ENCODE measurements at places on chromosomes 13 and 19. TPM values are rescaled to one million over a fixed set of nuclear protein-coding genes. Genes with fewer than 3 reads are reported as not detected.
A peak's percentile ranks its signal among the peaks of the same experiment; 100 is the strongest.

Gene ZNF677
- 8.3 TPM for total RNA-seq

Gene OSCAR
- 0.68 TPM for total RNA-seq

Gene TNNI3
- not detected for total RNA-seq

Gene CEACAM4
- total RNA-seq: not detected

DNA sequence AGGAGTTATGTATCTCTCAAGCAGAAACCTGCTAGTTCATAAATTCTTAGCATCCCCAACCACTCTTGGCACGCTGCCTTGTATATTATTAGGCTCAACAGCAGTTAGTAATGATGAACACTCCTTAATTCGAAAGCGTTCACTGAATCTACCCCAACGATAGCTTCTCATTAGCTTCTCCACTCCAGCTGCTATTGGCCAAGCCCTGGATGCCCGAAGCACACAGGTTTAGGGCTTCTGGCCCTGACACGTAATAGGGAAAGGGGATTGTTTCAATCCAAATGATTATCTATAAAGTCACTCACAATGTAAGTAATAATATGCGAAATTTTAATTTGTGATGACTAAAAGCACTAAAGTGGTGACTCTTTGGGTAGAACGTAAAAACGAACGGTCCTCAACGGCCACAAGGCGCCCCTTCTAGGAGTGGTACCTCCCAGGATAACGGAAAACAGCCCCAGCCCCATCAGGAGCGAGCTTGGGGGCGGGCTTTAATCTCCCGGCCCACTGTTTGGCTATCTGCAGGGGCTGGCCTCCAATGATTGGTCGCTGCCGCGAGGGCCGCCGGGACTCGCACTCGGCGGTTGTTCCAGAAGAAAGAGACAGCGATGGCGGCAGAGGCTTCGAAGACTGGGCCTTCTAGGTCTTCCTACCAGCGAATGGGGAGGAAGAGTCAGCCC lies at the start of gene RNF17:
Gene RNF17 (plus strand): TSS at position 574 of the 680 bp plus-strand sequence. CDS start 35 bp downstream, at position 609.
- H3K27me3 ChIP-seq: peaks cover 8% of the 10 kb centered on the region
- H3K4me1 ChIP-seq: no peaks in the 10 kb centered on the region
- H3K36me3 ChIP-seq: no peaks in the 10 kb centered on the region
- no peak within 1 kb of the TSS for H3K4me3 ChIP-seq
- H3K27ac ChIP-seq: no peak within 1 kb of the TSS

- H3K36me3 ChIP-seq: peaks cover 2% of the 10 kb centered on the region
- peaks cover 16% of the 10 kb centered on the region for H3K4me1 ChIP-seq
- no peak overlapping the region for H3K4me3 ChIP-seq
- no peak for DNase-seq
- H3K27me3 ChIP-seq: no peaks in the 10 kb centered on the region
These were observed 15.9 kb downstream of the OPA3 start for GRCh38 chr19:45568732-45569131.

DNA sequence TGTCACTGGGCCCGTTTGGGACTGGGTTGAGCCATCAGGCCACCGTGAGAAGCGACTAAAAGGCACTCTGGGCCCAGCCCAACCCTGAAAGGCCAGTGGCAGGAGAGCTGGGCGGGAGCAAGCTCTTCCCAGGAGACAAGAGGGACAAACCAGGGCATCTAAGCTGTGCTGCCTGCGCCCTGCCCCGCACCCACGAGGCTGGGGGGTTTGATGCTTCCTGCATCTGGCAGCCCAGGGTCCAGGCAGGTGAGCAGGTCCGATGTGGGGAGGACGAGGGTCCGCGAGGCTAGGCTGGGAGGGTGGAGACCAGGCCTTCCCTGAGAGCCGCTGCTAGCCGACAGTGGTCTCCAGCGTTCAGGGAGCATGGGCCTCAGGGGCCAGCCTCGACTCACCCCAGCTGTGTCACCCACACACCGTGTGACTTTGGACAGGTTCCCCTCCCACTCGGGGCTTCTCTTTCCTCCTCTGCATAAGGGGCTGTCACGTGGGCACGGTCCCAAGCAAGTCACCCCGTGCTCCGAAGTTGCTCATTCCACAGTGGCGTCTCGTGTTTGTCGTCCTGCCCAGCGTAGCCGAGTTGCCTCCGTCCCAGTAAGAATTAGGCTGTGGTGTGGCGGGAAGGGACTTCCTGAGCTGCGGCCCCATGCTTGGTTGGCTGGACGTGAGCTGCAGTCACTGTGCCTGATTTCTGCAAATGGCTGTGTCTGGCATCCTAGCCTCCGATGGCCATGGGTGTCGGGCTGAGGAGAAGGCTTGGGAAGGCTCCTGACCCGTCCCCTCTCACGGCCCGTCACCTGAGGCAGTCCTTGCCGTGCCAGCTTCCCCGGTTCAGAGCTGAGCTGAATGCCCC lies 15.8 kb downstream of the PLIN4 start:
- peaks cover 3% of the 10 kb centered on the region for H3K36me3 ChIP-seq
- no peak for DNase-seq
- H3K4me3 ChIP-seq: no peak overlapping the region
- H3K27ac ChIP-seq: no peak overlapping the region

DNA sequence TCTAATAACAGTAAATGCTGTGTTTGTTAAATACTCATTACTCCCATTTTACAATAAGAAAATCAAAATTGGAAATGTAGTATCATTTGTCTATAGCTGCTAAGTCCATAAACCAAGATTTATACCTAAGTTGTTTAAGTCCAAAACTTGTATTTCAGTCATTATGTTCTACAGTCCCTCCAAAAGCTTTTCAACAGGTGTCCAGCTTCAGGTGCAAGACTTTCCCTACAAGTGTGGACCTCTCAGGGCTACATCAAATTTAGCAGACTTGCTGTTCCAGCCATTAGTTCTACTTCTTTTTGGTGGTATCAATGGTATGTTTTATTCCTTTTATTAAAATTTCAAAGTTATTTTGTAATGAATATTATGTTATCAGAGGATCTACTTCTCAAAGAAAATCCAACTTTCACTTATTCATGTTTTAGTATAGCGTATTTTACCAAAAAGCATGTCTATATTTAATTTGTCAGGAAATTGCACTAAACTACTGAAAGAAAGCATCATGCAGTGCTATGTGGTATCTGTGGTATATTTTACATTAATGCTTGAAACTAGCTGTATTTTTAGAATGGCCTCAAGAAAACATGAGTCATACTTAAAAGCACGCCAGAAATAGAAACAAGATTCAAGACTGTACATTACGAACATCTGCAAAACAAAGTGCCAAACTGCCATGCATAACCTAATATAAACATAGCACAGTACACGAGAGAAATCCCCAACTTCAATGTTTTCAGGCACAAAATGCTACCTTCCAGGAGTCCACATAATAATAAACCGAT lies 44.5 kb downstream of the VWA8 start:
- H3K4me3 ChIP-seq: peak overlapping the region; percentile 62
- no peak for DNase-seq
- peaks cover 65% of the 10 kb centered on the region for H3K4me1 ChIP-seq

- peak; percentile 67 for DNase-seq
- peak overlapping the region; percentile 62 for H3K27ac ChIP-seq
- no peak overlapping the region for H3K4me3 ChIP-seq
- no peaks in the 10 kb centered on the region for H3K27me3 ChIP-seq
- peaks cover 21% of the 10 kb centered on the region for H3K4me1 ChIP-seq
These were observed 10.2 kb downstream of the DHRS12 start for GRCh38 chr13:51793570-51794271.

DNA sequence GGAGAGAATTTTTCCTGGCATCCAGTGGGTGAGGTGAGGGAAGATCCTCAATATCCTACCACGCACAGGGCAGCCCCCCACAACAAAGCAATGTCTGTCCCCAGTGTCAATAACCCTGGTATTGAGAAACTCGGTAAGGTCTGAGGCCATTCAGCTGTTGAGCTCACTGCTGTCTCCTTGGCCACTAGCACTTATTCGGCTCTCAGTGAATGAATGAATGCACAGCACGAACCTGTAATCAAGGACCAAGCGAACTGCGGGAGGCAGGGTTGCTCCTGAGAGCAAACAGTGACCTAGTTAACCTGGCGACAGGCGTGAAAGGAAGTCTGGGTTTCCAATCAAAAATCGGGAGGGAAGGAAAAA lies 640 bp downstream of the ZSCAN5A start:
- peak overlapping the region; percentile 99 for H3K27ac ChIP-seq
- DNase-seq: no peak
- H3K36me3 ChIP-seq: peaks cover 22% of the 10 kb centered on the region
- H3K4me1 ChIP-seq: peaks cover 24% of the 10 kb centered on the region

DNA sequence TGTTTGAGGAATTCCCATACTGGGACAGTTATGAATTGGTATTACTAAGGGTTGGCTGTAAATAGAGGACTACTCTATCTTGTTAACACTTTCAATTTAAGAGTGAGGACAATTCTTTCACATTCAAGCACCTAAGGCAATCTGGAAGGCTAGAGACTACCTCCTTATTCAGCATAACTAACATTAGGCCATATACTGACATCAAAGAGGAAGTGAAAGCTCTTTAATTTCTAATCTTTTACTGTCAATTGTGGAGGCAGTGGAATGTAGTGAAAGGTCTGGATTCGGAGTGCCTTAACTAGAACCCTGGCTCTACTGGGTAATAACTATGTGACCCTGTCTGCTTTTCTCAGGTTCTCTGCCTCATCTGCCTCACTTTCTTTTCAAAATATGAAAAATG lies 134.0 kb downstream of the UFM1 start:
- no peak overlapping the region for H3K4me3 ChIP-seq
- no peaks in the 10 kb centered on the region for H3K4me1 ChIP-seq
- no peaks in the 10 kb centered on the region for H3K27me3 ChIP-seq

DNA sequence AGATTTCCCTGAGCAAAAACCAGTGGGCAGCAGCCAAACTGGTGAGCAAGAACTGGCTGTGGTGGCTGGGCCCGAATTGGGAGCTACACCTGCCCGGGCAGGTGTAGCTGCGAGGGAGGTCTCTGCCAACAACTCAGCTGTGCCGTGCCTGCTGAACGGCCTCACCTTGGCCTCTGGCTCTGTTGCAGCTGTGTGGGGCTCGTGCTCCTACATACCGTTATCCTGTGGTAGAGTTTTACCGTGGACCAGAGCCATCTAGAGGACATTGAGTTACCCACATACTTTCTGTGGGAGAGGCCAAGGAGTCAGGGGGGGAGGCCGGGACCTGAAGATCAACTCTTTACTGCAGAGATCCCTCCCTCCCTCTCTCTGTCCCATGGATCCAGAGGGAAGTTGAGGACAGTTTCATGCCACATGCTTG lies 113.2 kb downstream of the TM9SF2 start:
- H3K27ac ChIP-seq: no peak overlapping the region
- peaks cover 36% of the 10 kb centered on the region for H3K4me1 ChIP-seq
- H3K36me3 ChIP-seq: no peaks in the 10 kb centered on the region
- H3K4me3 ChIP-seq: no peak overlapping the region
- peak; percentile 23 for DNase-seq

DNA sequence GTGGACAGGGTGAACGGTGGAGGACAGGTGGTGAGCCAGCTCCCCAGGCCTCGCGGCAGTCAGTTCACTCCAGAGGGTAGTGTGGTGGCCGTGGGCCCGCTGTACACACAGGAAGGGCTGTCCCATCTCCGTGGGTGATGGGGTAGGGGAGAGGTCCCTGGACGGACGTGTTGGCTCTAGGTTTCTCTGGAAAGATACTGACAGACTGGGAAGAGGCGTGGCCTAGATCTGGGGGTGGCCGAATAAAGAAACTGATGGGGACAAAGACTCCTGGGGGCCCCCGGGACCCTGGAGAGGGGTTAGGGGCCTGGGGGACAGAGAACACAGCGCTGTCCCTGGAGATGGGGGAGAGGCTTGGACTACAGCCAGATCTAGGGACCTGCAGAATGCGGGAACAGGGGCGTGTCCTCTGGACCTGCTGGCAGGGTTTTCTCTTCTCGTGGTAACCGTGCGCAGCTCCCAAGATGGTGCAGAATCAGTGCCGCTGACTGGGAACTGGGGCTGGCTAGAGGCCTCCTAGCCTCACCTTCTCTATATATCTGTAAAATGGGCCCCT lies 4.0 kb upstream of the PRAM1 start:
- no peaks in the 10 kb centered on the region for H3K36me3 ChIP-seq
- no peak for DNase-seq
- H3K4me3 ChIP-seq: peak overlapping the region; percentile 86
- peaks cover 6% of the 10 kb centered on the region for H3K4me1 ChIP-seq
- H3K27me3 ChIP-seq: no peaks in the 10 kb centered on the region

DNA sequence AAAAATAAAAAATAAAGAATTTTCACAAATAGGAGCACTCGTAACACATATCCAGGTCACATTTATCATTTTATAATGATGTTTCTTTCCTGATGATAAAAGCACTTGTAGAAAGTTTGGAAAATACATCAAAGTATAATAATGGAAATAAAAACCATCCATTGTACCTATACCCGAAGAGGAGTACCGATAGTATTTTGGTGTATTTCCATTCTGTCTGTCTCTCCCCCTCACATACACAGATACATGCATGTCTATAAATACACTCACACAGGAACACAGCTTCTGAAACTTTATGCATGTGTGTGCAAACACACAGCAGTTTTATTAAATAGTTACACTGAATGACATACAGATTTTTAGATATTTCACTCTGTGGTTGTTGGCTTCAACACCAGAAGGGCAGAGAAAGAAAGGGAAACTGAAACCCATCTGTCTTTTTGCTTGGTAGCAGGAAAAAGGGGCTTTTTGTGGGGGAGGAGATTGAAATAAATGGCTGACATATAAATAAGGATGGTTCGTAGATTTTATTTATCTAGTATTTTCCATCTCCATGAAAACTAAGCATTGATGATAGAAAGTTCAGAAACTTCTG lies 114.8 kb downstream of the LRCH1 start:
- peaks cover 41% of the 10 kb centered on the region for H3K4me1 ChIP-seq
- DNase-seq: no peak
- peak overlapping the region; percentile 86 for H3K27ac ChIP-seq
- H3K4me3 ChIP-seq: peak overlapping the region; percentile 76
- peaks cover 16% of the 10 kb centered on the region for H3K36me3 ChIP-seq

DNA sequence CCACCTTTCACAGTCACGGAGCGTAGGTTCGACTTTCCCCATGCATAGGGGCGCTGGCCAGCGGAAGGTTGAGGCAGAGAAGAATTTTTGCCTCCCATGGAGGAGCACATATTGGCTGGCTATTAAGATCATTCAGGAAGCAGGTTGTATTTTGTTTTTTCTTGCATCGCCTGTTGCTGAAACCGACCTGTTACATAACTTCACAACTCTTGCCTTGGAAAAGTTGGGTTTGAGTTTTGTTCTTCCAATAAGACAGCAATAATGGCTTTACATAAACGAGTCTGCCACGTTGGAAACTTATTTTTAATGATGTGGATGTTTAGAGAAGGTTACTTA lies 1.4 kb downstream of the UPF1 start:
- no peak for DNase-seq
- peak overlapping the region; percentile 97 for H3K4me3 ChIP-seq
- H3K27me3 ChIP-seq: no peaks in the 10 kb centered on the region
- peaks cover 49% of the 10 kb centered on the region for H3K36me3 ChIP-seq
- H3K4me1 ChIP-seq: peaks cover 37% of the 10 kb centered on the region
- peak overlapping the region; percentile 91 for H3K27ac ChIP-seq

DNA sequence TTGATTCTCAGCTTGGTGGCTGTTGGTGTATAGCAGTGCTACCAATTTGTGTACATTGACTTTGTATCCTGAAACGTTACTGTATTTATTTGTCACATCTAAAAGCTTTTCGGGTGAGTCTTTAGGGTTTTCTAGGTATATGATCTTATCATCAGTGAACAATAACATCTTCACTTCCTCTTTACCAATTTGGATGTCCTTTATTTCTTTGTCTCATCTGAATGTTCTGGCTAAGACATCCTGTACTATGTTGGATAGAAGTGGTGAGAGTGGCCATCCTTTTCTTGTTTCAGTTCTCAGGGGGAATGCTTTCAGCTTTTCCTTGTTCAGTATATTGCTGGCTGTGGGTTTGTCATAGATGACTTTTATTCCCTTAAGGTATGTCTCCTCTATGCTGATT lies 6.0 kb upstream of the ZNF738 start:
- H3K36me3 ChIP-seq: no peaks in the 10 kb centered on the region
- H3K27ac ChIP-seq: no peak overlapping the region
- DNase-seq: no peak
- no peaks in the 10 kb centered on the region for H3K4me1 ChIP-seq

Measured in activated CD8-positive, alpha-beta T cell treated with anti-CD3 and anti-CD28 coated beads for 36 hours (primary cell).